T-helper 22 cell (primary cell): ENCODE measurements at places on chromosomes 4 and X.

- no peak for DNase-seq
Observed at GRCh38 chr4:105426187-105426897, 47.5 kb downstream of the PPA2 start.

- no peak for DNase-seq
Observed at GRCh38 chr4:158580064-158580463, 58.4 kb downstream of the RXFP1 start.

- no peak for DNase-seq
Observed at GRCh38 chrX:71909956-71910355, 689 bp upstream of the NHSL2 start.

GRCh38 chrX:132561974-132562373, 73.1 kb upstream of the MBNL3 start:
- DNase-seq, result no peak

DNA sequence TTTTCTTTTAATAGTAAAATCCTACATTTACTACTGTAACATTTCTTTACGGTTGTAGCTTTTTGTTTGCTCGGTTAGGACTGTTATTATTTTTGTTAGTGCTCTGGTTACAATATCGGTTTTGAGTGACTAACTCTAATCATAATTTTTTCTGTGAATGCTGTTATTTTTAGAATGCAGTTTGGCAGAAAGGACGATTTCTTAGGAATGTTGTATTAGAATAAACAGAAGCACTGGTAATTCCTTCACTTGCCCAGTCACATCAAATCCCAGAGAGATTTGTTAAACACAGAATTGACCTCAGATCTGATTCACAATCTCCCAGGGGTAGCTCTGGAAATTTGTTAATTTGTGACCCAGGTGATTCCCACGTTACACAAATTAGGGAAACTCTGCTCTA, 21.7 kb downstream of the DDIT4L start:
- DNase-seq, result no peak

DNA sequence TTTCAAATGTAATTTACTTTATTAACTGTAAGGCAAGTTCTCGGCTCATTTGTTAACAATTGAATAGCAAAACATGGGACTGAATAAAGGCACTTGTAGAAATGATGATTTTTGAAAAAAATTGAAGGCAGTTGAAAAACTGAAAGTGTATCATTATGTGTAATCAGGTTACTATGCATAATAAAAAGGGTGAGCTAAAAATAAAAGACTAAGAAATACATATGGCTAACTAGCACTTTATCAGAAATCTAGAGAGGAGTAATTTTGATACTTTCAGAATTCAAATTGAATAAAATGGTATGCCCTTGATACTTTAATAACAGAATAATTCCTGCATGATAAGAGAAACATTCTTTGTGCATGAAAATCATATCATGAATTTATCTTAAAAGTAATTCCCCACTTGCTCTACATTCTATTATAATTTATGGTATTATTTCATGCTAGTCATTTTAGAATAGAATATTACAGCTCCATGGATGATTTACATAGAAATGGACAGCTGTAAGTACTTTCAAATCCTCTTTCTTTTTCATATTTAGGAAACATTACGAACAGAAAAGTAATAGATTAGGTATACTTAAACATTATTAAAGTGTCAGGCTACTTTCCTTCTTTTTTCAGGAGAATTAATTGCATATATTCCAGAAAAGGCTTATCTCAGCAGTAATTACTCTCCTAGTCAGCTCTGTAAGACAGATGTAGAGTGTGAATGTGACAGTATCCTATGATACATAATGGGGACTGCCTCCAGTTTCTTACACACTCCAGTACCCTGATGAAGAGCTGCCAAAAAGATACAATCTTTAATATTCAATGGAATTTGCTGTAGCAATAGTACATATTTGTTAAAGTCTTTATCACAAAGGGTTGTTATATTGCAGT, 697.3 kb downstream of the CCSER1 start:
- no peak for DNase-seq

DNA sequence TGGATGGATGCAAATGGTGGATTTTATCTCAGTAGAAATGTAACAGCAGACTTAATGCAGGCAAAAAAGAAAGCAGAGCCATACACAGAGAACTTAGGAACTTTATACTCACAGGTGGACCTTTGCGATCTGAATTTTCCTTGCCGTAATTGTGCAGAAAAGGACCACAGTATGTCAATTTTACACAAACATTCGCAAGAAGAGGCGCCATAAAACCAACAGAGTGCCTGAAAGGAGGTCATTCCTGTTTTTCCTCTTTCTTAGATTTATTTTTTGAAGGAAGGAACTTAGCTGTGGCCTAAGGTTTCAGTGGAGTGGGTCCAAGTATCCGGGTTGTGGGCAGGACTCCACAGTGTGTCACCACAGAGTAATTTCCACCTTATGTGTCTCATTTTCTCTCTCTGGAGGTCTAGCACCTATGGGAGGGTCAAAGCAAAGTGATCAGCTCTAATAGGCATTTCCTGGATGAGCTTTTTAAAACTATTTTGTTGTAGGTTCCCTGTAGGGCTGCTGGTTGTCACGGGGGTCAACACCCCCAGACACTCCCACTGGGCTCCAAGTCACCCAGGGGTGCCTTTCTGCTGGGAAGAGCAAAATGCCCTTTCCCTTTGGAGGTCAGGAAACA, 24.7 kb upstream of the PBDC1 start:
- DNase-seq, result no peak

GRCh38 chr4:56704089-56704871, 23.2 kb upstream of the HOPX start:
- DNase-seq, result no peak

- no peak for DNase-seq
Observed at GRCh38 chr4:140037353-140038030, 116.5 kb downstream of the MAML3 start.

GRCh38 chr4:157141976-157142375, 66.0 kb downstream of the GLRB start:
- DNase-seq, result no peak

- peak; percentile 61 for DNase-seq
Observed at GRCh38 chrX:154443992-154444754, at the start of gene FAM50A. TSS of gene FAM50A (plus strand) at chrX:154444141. CDS start at chrX:154444236, 95 bp downstream.

- no peak for DNase-seq
Observed at GRCh38 chr4:142034101-142034500, 397.7 kb downstream of the IL15 start.
